AG08396 (cell line): ENCODE measurements at places on chromosomes 16 and 17.

GRCh38 chr17:44049294-44050060 lies 17.0 kb downstream of the LSM12 start:
- DNase-seq, result no peak

DNA sequence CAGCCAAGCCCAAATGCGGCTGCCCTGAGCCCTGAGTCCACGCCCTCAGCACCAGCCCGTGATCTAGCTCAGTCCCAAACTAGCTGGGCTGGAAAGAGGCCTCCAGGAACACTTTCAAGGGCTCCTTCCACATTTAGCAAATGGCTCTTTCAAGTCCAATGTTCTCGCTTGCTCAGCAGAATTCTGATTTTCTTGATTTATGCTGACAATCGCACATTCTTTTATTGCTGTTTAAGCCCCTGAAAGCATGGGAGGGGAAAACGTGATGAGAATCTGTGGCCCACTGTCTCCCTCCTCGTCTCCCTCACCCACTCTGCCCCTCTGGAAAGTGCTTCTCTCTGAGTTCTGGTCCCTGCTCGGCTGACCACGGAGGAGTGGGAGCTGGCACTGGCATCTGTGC lies 293.8 kb downstream of the FOXL1 start:
- DNase-seq, result no peak

DNA sequence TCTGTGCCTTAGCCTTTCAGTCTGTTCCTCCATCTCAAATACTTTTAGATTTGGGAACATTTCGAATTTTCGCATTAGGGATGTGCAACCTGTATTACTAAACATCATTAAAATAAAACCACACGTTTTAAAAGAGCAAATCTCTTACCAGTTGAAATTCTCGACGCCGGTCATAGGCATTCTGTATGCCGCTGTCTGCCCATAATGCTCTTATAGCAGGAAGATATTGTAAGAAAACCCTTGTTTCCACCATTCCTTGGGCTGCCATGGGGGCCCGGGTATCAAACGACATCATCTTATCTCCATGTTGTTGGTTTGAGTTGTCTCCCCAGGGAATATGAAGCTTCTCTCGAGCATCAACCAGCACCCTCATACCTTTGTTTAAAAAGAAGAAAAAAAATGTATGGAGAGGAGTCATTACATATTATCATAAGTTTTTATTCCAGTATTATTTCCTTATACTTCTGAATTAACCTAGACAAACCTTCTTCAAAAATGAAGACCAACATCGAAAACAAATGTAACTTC lies 3.1 kb downstream of the GNA13 start:
- no peak for DNase-seq

DNA sequence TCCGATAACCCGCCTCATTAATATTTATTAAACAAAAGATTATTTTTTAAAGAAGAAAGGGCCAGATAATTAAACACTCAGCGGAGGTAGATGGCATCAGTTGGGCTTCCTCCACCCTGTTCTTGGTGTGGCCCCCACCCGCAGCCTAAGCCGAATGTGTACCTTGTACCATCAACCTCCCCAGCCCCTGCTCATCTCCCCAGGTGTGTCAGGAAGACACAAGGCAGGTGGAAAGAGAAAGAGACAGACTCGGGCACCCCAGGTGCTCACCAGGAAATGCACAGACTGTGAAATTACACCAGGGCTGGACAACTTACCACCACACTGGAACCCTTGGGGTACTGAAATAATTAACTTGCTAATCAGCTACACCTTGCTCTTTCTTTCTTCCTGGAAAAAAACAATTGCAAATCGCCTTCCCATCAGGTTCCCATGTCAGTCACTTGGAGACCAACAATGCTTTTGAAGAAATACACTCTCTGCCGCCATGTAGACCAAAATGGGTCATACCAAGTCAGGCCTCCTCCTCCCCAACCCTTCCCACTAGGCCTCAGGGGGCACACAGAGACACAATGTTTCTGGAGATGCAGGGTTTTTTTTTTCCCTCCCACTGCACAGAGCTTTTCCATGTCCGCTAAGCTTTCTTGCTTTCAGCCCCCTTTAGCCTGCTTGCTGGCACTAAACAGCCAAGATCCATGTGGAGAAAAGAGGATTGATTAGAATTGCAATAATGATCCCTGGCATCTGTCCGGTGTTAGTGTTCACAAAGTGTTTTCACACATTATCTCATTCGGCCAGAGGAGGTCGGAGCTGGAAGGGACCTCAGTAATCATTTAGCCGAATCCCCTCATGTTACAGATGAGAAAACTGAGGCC lies 8.6 kb upstream of the LHX1 start:
- no peak for DNase-seq

DNA sequence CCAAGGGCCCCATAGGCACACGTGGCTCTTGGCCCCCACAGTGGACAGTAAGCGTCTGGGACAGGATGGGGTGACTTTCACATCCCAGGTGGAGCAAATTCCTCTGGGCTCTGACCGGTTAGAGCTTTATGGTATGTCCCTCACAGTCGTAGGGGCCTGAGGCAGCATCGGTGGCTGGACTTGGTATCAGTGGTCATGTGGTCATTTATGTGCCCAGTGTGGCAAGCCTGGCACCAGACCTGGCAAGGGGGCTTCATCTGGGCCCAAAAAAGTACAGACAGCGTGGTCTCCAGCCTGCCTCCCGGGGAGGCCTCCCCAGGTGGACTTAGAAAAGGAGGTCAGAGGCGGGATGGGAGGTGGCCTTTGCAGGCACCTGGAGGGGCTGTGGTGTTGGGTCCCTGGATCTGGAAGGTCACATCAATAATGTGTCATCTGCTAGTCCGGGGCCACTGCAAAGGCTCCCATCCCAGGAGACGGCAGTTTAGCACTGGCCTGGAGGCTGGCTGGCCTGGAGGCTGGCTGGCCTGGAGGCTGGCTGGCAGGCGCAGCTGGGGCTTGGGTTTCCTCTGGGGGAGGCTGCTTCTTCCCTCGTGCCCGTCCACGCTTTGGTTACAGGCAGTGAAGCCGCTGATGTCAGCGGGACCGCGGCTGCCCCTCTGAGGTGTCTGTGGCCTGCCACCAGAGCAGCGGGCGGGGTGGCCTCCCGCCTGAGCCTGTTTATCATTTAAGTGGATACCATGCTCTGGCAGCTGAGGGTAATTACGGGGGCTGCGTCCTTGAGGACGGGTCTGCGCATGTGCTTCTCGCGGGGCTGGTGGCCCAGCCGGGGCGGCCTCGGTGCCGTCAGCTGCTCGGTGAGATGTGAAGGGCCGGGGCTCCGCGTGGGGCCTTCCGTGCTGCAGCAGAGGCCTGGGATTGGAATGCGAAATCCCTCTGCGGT lies 20.7 kb upstream of the CBX4 start:
- no peak for DNase-seq

GRCh38 chr17:67420994-67421393 lies 43.9 kb downstream of the PITPNC1 start:
- DNase-seq, result no peak

DNA sequence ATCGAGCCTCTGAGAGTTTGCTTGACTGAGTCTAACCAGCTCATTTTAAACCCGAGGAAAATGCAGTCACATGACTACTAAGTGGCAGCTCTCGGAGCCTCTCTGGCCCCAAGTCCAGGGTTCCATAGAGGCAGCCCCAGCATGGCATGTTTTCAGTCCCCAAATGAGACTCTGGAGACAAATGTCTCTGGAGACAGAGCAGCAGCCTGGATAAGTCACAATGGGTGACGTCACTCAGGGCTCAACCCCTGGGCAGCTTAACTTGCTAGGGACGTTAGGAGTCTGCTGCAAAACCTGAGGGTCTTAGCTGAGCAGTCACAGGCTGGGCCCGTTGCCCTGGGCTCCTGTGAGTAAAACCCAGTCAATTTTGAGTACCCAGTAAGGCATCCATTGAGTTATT lies 6.9 kb upstream of the STH start:
- no peak for DNase-seq

DNA sequence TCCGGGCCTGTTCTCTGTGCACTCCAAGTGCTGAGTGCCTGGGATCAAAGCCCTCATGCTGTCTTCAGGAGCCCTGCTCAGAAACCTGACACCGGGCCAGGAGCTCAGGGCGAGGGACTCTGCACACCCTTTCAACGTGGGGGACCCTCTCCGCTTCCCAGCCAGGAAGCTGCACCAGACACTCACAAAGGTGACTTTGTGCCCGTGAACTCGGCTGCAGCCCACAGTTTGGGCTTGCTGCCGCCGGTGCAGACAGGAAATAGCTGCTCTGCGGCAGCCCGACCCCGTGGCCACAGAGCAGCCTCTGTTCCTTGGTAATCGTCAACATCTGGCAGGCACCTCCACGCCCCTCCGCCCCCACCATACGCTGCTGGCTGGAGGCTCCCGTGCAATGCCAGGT lies 93.4 kb upstream of the METRNL start:
- no peak for DNase-seq

DNA sequence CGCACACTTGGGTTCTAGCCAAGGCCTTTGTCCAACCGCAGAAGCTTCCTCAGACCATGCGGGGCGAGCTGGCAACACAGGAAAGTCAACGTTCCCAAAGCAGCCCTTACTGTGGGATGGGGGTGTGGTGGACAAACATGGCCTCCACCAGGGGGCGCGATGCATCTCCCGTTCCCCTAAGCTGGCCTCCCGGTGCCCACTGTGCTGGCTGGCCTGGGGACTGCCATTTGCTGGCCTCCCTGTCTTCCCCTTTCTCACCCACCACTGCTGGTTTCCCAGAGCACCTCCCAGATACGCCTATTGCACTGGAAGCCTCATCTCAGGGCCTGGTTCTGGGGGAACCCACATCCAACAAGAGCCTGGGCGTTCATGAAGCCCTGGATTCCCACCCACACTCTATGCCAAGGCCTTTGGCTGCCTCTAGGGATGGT lies 145.3 kb downstream of the IRF8 start:
- DNase-seq, result peak; percentile 79

GRCh38 chr16:87227296-87227951 lies 89.8 kb downstream of the C16orf95 start:
- peak; percentile 84 for DNase-seq

DNA sequence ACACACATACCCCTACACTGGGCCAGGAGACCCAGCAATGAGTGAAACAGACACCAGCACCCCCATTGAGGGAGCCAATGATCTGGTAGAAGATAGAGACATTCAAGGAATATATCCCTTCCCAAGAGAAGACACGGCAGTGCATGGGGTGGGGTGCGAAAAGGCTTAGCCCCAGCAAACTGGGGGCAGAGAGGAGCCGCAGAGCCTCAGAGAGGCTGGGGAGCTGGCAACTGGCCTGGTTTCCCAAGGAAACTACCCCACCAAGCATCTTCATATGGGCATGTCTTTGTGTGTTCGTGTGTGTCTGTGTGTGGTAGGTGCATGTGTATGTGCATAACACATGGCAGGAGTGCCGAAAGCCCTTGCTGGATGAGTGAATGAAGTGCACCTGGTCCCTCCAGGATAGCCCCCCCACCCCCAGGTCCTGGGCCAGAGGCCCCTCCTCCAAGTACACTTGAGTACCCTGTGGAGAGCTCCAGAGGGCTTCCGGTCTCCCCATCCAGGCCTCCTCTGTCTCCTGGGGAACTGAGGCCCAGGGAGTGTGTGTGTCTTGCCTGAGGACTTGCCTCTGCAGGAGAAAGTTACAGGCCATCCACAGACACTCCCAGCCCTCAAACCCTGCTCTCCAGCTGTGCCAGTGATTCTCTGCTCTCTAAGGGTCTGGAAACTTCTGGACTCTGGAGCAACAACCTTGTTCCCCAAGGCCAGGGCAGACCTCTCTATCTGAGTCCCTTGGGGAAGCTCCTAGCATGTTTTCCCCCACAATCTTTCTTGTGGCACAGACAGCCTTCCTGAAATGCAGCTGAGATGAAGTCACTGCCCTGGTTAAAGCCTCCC lies 15.9 kb downstream of the TBX2 start:
- peak; percentile 48 for DNase-seq

GRCh38 chr16:53153130-53153529 lies 98.3 kb downstream of the CHD9 start:
- DNase-seq, result no peak

GRCh38 chr16:18829251-18829650 lies 27.9 kb upstream of the ARL6IP1 start:
- no peak for DNase-seq

GRCh38 chr17:17647524-17648178 lies 33.6 kb upstream of the RAI1 start:
- no peak for DNase-seq

DNA sequence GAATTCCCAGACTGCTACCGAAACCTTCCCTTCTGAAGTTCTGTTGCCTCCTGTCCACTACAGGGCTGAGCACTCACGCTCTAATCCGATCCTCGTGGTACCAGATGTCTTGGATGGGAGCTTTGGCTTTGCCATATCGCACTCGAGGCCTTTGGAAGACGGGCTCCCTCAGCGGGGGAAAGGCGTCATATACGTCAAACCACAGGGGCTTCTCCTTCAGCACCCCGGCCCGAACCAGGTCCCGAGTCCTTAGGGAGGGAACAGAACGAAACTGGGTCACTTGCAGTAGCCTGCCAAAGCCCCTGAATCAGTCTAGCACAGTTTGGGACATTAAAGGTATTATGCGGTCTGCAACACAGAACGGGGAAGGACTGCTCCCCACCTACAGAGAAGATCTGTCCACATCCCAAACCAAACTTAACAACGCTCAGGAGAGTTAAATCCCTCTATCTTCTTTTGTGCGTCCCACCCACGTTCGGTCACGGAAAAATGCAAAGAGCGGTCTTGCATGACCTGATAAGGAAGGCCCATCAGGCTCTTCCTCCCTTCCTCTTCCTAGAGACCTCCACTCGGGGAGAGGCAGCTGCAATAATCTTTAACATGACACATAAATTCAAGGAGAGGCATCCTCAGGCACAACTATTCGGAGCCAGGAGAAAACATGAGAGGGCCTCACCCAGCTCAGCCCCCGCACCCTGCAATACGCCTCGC lies 526 bp downstream of the MRPS23 start:
- DNase-seq, result no peak

DNA sequence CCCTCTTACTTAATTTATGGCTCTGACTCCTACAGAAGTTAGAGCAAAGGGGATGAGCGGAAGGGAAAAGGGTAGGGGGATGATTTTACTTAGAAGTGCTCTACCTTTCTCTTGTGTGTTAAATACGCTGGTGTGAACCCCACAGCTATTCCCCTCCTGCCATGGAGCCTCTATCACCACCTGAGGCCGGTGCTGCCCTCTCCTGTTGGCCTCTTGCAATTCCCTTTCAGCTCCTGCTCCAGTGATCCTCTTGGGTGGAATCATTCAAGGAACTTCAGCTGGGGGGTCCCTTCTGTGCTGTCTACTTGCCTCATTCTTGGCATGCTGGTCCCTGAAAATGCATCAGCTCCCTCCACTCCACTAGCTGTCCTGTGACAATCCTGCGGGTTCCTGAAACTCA lies 41.8 kb upstream of the CDH8 start:
- DNase-seq, result no peak

- DNase-seq, result no peak
Measured at GRCh38 chr16:58125781-58126335, 3.3 kb downstream of the CFAP20 start.

GRCh38 chr16:67249178-67250044 lies 632 bp downstream of the SLC9A5 start:
- no peak for DNase-seq

DNA sequence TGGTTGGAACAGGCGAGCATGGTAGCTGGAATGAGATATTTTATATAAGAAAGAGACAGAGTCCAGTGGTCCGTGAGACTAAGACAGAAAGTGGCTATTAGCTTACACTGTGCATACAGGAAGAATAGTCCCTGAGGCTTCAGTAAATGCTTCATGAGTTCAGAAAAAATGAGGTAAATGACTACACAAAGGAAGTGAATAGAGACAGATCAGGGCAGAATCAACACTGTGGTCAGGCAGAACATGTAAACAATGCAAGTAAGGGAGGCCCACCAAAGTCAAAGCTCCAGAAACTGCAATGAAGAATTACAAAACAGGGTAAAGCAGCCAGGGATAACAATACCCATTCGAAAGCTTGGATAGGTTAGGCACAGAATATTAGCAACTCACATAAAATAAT lies 4.8 kb downstream of the ABCA10 start:
- DNase-seq, result no peak

- no peak for DNase-seq
Measured at GRCh38 chr16:1042049-1042744, 30.4 kb upstream of the SSTR5 start.
